Fibroblast of skin of abdomen (primary cell): ENCODE measurements at places on chromosomes 16 and 17.

GRCh38 chr17:48522031-48522653 lies 8.7 kb downstream of the HOXB1 start:
- DNase-seq, result peak; percentile 69

GRCh38 chr17:64327201-64327930 lies 63.3 kb downstream of the PECAM1 start:
- no peak for DNase-seq

DNA sequence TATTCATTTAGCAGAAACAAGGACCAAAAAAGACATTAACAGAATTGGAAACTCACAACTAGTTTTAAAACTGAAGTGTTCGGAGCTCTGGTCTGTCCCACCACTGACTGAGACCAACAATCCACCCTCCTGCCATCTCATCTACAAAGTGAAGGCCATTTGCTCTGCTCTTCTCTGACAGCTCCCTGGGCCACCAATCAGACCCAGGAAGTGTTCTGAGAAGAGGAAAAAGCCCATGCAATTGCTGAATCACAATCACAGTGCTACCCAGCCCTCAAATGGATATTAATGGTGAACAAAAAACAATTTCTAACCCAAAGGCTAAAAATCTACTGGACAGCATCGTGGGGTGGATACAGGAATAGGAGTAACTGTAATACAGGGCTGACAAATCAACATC lies 2.1 kb downstream of the RPL23 start:
- DNase-seq, result no peak

DNA sequence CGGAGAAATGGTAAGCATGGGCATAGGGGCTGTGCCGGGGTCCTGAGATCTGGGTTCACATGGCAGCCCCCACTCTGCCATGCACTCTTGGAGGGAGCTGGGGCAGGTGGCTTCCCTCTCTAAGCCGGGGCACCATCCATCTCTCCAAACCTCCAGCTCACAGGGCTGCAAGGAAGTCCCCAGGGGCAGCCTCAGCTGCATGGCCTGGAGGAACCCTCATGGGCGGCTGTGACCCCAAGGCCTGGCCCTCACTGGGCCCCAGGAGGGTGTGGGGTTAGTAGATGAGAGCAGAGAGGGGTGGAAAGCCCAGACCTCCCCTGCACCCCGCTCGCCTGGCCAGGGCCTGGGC lies 2.6 kb downstream of the CTRB2 start:
- DNase-seq, result no peak

DNA sequence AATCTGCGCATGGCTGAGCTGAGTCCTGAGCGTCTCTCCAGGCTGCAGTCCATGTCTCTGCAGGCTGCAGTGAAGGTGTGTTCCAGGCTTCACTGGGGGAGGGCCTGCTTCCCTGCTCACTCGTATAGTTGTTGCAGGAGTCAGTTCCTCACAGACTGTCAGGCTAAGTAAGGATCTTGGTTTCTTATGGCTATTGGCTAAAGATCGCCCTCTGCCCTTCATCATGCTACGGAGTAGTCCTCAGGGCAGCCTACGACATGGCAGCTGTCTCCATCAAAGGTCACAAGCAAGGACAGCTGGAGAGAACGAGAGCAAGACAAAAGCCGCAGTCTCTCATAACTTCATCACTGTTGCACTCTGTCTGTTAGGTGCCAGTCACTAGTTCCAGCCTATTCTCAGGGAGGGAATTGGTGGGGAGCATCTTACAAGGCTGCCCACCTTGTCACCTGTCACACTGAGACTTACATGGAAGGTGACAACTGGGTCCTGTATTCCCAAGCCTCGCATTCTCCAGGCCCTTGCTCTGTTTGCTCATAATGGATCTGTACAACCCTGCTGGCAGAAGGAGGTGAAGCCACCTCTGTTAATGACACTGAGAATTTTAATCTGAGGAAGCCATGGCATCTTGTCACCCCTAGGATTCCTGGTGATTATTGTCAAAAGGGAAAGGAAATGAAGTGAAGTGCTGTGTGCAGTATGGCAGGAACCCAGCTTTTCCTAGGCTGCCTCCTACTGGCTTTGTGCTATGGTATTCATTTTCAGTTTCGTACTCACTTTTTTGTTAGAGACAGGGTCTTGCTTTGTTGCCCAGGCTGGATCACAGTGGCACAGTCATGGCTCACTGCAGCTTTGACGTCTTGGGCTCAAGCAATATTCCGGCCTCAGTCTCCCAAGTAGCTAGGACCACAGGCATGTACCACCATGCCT lies 43.4 kb downstream of the MFSD11 start:
- DNase-seq, result no peak

- no peak for DNase-seq
These were observed 2.1 kb downstream of the SCARF1 start for GRCh38 chr17:1643293-1643998.

GRCh38 chr17:11916091-11916490 lies 81.2 kb downstream of the ZNF18 start:
- no peak for DNase-seq

DNA sequence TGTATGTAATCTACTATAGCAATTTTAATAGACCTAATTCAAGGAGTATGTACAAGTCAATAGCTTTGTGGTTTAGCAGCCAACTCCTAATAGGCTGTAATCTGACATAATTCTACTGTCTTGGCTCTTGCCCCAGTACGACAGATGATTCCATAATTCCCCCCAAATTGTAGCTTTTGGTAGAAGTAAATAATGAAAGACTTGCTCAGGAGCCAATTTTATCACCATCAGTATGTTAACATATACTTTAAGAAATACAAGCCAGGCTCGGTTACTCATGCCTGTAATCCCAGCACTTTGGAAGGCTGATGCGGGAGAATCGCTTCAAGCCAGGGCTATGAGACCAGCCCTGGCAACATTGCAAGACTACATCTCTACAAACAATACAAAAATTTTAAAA lies 53.9 kb downstream of the AP2B1 start:
- DNase-seq, result no peak

DNA sequence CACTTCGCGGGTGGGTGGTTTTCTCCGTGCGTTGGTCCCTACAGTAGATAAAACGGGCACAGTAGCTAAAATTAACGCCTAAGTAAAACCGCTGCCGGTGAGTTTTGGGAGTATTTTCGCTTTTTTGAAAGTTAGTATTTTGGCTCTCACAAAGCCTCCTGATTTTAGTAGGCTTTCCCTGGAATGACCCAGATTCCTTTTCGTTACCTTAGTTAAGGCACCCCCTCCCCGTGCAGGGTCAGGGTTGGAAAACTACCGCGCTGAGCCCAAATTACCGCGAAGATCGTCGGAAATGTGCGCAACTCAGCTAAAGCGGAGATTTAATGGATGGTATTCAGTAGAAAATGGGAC lies 28.3 kb upstream of the ST6GALNAC1 start:
- DNase-seq, result no peak

DNA sequence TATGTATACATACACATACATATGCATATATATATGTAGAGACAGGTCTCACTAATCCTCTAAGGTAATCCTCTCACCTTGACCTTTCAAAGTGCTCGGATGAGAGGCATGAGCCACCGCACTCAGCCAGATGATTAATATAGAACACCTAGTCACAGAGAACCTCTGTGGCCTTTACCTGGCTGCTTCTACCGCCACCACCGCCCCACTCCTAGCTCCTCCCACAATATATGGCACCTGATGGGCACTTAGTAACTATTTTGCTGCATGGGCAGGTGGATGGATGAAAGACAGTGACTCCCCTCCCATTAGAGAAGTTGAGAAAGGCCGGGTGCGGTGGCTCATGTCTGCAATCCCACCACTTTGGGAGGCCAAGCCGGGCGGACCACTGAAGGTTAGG lies 16.7 kb upstream of the ATP2C2 start:
- no peak for DNase-seq

DNA sequence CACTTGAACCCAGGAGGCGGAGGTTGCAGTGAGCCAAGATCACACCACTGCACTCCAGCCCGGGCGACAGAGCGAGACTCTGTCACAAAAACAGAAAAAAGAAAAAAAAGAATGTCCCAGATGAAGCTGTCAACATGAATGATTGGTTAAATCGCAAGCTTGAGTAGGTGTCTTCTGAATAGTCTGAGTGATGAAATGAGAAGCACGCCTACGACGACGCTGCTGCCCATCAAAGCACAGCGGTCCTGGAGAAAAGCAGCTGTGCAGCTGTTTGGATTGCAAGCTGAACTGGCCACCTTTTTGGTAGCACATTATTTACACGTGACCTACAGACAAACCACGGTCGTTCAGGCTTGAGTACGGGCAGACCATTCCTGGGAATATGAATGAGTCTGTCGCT lies 12.5 kb downstream of the ADCY9 start:
- no peak for DNase-seq
